Stimulated activated naive CD8-positive, alpha-beta T cell treated with anti-CD3 and anti-CD28 coated beads, Interleukin-15, Interleukin-2, amounts not matched to agents 100 U/mL and 50 U/mL, for 24 hours (primary cell): ENCODE measurements at places on chromosomes 1 and 21.

DNA sequence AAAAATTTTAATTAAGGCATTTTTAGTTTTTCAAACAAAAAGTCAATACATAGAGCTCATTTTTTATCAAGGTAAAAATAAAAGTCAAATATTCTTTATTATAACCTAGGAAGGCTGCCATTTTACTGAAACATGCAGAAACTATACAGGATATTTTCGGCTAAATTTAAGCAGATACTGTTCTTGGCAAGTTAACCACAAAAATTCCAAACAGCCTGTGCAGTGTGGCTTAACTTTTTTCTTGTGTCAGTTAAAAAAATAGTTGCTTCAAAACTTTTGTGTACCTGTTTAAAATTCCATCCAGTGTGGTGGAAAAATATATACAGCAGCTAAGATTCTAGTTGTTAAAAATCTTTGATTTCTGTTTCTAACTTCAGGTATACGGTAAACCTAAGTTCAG, 135.0 kb downstream of the ATP5PO start:
- no peak for DNase-seq

DNA sequence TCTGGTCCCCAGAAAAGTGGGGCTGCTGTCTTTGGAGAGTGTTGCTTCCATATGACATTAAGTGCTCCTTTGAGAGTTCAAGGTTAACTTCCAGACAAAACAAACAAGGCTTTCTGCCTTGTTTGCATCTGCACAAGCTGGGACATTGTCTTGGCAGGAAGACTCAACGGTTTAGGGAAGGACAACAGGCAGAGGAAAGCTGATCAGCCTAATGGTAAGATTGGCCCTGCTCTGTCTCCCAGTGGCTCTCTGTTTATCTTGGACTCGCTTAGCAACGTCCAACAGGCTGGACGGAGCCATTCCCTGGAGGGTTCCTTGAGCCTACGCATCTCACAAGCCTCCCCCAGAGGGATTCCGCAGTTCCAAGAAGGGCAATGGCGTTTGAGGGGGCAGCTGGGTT, 62.2 kb upstream of the SLC44A3 start:
- no peak for DNase-seq

DNA sequence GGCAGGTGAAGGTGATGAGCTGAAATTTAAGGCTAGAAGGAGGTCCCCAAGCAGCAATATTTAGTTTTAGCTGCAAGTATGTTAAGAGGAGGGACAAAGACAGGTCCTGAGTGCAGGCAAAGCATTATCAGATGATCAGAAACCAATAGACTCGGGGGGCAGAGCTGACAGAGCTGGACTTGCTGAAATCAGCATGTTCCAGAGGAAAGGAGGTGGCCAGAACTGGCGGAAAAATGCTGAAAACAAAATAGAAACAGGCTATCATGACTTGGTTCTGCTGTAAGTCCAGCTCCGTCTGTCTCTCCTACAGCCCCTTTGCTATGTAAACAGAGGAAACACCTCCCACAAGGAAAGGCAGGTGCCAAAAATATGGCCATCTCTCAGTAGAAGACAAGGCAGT, at the start of gene CD5L:
CD5L (minus strand) TSS at position 101 of the 400 bp plus-strand sequence. CDS start 107 bp downstream, outside the sequence.
- DNase-seq, result no peak

DNA sequence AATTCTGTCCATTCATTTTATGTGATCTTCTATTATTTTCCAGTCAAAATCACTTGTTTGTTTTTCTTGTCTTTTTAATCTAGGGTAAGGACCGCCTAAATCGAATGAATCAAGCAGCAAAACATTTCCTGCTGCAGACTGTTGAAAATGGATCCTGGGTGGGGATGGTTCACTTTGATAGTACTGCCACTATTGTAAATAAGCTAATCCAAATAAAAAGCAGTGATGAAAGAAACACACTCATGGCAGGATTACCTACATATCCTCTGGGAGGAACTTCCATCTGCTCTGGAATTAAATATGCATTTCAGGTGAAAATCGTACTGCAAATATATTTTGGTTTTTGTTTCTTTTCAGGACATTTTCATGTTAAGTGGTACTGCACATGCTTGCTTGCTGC, 20.5 kb downstream of the CLCA4 start:
- no peak for DNase-seq

- DNase-seq, result no peak
Measured at GRCh38 chr1:181456551-181456950, 26.8 kb upstream of the CACNA1E start.

GRCh38 chr1:235999259-235999925, 65.5 kb downstream of the NID1 start:
- peak; percentile 68 for DNase-seq

GRCh38 chr1:104906141-104906540, 1156.4 kb downstream of the AMY1C start:
- DNase-seq, result no peak

DNA sequence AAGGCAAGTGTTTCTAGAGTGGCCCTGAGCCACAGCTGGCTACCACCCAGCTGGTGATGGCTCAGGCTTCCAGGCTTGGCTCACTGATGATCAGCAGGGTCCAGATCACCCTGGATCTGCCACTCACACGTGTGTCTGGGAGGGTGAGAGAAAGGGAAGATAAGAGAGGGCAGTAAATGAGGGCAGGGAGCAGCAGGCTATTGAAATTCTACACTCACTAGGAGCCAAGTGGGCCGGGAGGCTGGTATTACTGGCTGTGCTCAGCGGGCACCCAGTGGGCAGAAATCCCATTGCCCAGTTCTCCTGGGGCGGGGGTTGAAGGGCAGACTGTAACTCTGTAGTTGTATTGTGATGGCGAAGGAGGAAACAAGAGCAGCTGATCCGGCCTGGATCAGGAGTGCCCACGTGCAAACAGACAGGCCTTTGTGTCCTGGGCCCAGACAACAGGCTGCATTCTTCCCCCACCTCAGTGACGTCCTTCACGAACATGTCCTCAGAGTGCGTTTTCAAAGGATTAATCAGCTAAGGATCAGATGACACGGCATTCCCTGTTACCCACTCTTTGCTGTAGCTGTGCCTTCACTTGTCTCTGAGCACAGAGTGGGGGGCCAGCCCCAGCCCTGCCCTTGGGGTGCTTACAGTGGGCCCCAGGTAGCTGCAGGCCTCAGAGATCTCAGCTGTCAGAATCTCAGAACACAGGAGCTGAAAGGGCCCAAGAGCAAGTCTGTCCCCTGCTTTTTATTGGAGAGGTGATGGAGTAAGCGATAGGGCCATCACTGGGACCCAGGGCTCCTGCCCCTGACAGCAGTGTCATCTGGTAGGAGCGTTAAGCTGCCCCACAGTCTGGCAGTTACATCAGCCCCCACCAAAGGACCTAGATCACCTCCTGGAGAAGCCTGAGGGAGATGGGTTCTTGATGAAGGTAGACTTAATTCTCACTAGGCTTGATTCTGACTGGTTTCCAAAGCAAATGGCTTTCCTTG, 60.5 kb downstream of the ATP1A1 start:
- DNase-seq, result no peak
